NCI-H446 (cell line): ENCODE measurements at places on chromosomes 12 and 14.

GRCh38 chr12:95614390-95614982 is 63.2 kb upstream of the USP44 start:
- no peak for DNase-seq

- no peak for DNase-seq
Measured at GRCh38 chr12:103442822-103443221, 52.9 kb downstream of the C12orf42 start.

DNA sequence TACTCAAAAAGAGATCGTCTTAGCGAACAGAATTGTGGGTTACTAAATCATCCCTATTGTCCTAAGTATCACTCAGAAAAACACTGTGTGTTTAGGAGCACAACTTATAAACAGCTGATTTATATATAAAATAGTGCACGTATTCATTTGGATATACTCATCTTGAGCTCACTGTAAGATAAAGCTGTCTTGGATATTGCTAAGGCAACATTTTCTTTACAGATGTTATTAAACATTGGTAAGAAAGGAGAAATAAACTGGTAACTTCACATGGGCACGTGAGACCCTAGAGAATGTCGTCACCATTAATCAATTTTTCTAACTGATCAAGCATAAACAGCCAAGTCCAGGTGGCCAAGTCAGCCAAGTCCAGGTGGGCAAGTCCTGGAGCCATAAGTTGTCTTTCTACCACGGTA is 1.7 kb downstream of the PAWR start:
- peak; percentile 18 for DNase-seq

GRCh38 chr12:4148418-4149056 is 125.0 kb upstream of the CCND2 start:
- no peak for DNase-seq

GRCh38 chr12:105920161-105920684 is 218.5 kb downstream of the NUAK1 start:
- peak; percentile 51 for DNase-seq

GRCh38 chr14:37594971-37595808 is at the start of the genes FOXA1 and TTC6:
Gene FOXA1, minus strand, starts transcription at chr14:37595249. Its CDS starts 277 bp downstream, at chr14:37594972.
Gene TTC6, plus strand, starts transcription at chr14:37595629. Its CDS starts 26,436 bp downstream, at chr14:37622065.
- peak; percentile 74 for DNase-seq

- no peak for DNase-seq
Measured at GRCh38 chr14:54086767-54087166, 130.1 kb upstream of the BMP4 start.

DNA sequence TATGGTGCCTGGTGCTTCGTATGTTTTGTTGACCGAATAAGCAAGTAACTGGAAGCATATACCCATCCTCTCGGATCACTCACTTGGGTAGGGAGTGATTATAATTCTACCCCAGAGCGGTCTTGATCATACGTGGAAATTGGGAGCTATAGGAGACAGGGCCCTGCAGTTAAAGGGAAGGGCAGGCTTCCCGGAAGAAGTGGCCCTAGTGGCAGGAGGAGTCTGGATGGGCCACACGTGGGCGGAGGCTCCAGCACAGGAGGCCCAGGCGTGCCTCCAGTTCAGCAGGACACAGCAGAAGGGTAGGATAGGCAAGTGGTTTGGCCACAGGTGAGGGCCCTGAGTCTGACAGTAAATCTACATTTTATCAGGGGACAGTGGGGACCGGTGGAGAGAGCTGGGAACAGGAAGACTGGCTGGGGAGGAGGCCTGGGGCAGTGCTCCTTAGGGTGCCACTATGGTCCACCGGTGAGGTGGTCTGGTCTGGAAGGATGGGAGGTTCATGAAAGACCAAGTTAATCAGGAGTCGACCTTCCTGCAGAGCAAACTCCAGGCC is 23.5 kb upstream of the YY1 start:
- DNase-seq, result no peak

DNA sequence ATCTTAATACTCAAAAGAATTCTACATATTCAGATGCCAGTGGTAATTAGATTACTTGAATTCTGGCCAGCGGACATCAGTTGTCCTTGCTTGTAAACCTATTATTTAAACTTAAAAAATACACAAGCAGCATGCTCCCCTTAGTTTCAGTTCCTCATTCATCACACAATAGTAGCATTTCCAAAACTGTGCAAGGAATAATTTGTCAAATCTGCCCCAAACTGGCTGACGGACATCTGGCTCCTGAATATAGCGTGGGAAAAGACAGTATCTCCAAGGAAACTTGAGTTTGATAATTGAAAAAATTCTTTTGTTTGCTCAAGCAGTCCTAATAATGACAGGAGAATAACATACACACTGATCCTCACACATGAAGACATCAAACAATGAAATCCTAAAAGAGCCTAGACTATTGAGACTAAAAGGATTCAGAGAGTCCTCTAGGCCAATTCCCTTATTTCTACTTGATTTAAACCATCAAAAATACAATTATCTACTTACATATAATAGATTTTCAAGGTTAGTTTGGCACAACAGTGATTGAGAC is 90.4 kb downstream of the KIF21A start:
- no peak for DNase-seq
